Umbilical cord (tissue), 2 donors: ENCODE measurements at places on chromosomes 7 and 10. TPM values are rescaled to one million over a fixed set of nuclear protein-coding genes. Genes with fewer than 3 reads are reported as not detected.

CPA2 gene
- 1.9 TPM for total RNA-seq

FUOM gene
- 3.4 TPM for total RNA-seq

EPC1 gene
- total RNA-seq, result 51.0 TPM

GRCh38 chr7:45026984-45027773 is 27.2 kb downstream of the CCM2 start:
- DNase-seq, result peak; percentile 8

GRCh38 chr7:26680587-26680986 is 183.8 kb downstream of the SKAP2 start:
- no peak for DNase-seq

DNA sequence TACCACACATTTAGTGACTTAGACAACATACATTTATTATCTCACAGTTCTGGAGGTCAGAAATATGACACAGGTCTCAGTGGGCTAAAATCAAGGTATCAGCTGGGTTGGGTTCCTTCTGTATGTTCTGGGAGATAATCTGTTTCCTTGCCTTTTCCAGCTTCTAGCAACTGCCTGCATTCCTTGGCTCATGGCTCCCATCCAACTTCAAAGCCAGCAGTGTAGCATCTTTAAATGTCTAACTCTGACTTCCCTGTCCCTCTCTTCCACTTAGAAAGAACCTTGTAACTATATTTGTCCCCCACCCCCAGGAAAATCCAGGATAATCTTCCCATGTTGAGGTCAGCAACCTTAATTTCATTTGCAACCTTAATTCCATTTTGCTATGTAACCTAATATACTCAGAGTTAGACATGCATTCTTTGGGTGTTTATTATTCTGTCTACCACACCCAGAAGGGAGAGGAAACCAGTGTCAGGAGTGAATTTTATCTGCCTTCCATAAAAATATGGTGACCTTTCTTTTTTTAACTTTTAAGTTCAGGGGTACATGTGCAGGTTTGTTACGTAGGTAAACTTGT is 57.3 kb upstream of the SMIM30 start:
- DNase-seq, result no peak

GRCh38 chr10:46267132-46267985 is 19.4 kb upstream of the ANTXRL start:
- no peak for DNase-seq

DNA sequence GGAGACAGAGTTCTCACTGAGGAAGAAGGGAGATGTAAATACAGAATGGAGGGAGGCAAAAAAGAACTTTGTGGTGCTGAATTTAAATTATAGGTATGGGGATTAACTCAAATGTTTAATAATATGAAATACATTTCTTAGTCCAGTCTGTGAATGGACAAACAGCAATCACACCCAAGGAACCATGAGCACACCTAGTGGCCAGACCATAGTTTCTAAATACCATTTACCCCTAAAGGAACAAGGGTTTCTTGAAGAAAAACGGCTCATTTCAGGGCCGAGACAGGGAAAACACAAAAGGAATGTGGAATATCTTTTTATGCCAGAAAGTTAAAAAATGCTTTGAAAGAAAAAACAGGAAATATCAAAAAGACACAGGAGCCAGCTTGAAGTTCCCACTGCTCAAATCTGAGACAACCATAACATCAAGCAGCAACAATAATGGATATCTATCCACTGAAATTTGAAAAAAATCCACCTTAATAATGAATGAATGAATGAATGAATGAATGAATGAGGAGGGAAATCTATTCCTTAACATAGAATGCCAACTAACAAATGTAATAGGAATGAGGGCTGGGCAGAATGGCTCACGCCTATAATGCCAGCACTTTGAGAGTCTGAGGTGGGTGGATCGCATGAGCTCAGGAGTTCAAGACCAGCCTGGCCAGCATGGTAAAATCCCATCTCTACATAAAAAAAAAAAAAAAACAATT is 8.6 kb downstream of the IPMK start:
- no peak for DNase-seq

DNA sequence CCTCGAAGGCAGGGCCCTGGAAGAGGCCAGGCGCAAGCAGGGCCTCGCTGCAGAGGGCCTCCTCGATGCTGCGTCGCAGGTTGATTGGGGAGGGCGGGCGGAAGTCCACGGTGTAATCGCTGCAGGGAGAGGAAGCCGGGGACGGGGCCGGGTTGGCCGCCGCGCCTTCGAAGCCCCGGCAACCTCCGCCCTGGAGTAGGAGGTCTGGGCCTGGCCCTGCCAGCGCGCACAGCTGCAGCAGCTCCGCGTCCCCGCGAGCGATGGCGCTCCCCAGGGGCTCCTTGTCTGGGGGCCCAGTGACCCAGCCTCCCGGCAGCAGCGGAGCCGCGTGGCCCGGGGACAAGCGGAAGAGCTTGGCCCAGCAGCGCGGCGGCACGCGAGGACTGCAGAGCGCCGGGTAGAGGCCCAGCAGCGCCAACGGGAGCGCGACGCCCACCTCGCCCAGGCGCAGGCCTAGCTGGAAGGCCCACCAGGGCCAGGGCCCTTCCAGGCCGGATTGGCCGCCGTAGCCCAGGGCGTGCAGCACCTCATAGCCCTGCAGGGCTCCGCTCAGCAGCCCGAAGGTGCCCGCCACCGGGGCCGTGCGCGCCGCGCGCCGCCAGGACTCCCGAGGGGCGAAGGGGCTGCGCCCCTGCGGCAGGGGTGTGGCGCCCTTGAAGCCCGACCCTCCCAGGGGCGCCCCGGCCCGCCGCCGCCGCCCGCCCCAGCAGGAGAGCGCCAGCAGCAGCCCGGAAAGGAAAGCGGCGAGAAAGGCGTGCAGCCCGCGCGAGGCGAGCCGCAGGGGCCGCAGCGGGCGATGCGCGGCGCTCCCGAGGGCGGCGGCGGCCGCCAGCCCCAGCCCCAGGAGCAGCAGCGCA is 7.8 kb upstream of the RBM28 start:
- DNase-seq, result no peak
